ENCODE measurements at places on chromosomes 6 and 20.

- DNase-seq, result no peak
These were observed 99.2 kb downstream of the IRAK1BP1 start for GRCh38 chr6:78966542-78966941.

DNA sequence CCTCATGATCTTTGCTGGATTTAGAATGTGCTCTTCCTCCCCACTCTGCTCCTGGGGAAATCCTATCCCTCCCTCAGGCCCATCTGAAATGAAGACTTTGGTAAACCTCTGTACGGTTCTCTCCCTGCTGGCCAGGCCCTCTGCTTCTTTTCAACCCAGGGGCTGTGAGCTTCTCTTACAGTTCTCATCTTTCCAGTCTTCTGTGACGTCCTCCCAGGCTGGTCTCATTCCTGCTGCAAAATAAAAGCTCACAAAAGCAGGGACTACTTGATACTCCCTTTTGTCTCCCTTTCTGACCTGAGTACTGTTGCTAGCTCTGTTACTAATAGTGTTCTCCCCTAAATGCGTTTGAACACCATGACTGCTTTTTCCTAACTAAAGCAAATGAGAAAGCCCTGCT, 46.3 kb downstream of the UNC5CL start:
- no peak for DNase-seq

DNA sequence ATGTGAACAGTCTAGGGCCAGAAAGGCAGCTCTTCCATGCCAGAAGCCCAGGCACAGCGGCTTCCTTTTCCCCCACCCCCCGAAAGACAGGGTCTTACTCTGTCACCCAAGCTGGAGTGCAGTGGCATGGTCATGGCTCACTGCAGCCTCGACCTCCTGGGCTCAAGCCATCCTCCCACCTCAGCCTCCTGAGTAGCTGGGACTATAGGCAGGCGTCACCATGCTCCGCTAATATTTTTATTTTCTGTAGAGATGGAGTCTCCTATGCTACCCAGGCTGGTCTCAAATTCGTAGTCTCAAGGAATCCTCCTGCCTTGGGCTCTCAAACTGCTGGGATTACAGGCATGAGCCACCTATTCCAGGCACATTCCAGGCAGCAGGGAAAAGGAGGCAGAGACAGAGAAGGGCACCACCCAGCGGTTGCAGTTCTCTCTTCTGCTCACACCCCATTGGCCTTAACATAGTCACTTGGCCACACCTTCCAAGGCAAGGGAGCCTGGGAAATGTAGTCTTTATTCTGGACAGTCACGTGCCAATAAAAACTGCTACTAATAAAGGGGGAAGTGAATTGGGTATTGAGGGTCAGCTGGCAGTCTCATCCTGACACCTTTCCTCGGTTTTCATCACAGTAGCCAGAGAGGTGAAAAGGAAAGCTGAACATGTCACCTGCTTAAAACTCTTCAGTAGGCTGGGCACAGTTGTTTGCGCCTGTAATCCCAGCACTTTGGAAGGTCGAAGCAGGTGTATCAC, 205.9 kb downstream of the ZMYND8 start:
- peak; percentile 30 for DNase-seq

GRCh38 chr6:41723530-41724227, 11.7 kb downstream of the TFEB start:
- DNase-seq, result no peak

- DNase-seq, result no peak
These were observed 78.1 kb downstream of the MAP3K7 start for GRCh38 chr6:90508753-90509152.

DNA sequence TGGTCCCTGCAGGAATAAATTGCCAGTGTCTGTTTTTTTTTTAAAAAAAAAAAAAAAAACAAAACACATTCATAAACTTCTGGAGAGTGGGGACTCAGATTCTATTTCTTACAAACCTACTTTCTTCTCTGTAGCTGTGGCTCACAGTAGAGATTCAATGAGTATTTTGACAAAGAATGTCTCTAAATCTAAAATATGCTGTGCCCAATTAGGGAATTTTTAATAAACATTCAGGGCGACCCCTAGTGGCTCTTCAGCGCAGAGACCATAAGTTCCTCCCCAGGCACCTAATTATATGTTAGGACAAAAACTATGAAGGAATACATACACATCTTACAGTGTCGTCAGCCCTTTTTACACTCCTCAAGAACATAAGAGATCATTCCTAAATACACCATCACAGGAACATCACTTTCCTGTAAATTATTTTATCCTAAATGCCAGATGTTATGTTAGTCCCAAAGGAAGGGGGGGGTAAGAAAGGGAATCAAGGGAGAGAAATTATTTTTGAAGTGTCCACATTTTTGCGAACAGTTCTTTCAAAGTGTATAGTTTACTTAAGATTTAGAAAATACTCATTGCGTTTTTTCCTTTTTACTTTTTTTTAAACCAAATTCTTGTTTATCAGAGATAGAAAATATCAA, 21.8 kb upstream of the NAA20 start:
- DNase-seq, result no peak

DNA sequence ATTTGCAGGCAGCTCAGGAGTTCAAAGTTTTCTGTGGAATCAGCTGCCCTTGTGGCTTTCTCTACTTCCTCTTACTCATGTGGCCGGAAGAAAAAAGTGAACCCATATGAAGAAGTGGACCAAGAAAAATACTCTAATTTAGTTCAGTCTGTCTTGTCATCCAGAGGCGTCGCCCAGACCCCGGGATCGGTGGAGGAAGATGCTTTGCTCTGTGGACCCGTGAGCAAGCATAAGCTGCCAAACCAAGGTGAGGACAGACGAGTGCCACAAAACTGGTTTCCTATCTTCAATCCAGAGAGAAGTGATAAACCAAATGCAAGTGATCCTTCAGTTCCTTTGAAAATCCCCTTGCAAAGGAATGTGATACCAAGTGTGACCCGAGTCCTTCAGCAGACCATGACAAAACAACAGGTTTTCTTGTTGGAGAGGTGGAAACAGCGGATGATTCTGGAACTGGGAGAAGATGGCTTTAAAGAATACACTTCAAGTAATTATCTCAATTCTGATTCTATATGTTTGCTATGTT, 1.1 kb downstream of the MGME1 start:
- no peak for DNase-seq

DNA sequence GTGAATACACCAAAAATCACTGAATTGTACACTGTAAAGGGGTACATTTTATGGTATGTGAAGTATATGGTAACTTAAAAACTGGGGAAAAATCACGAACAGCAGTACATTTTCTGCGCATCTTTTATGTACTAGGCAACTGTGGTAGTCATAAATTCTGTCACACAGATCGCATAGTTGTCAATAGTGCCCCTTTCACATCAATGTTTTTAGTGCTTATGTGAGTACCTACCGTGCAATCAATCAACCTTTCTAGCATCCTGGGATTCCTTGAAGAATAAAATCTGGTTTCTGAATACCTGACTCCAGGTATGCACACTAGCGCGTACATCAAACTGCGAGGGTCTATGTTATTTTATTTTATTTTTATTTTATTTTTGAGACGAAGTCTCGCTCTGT, 637 bp upstream of the RPF2 start:
- DNase-seq, result no peak

- no peak for DNase-seq
These were observed 15.7 kb upstream of the HLA-C start for GRCh38 chr6:31287619-31288018.

GRCh38 chr6:166465671-166466087, 82.9 kb upstream of the MPC1 start:
- DNase-seq, result no peak

DNA sequence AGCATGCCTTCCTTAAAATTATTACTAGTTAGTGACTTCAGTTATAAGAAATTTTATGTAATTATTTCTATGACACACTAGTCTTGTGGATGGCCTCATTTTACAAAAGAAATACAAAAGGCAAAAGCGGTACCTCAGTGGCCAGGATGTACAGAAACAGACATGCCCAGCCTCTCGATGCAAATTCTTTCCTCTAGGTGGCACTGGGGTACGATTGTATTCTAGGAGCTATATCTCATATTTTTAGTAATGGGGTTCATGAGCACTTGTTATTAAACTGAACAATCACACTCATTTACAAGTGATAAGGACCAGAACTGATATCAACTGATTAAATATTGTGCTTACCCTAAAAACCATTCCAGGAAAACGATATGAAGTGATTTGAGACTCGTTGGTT, 59.8 kb downstream of the SOD2 start:
- DNase-seq, result no peak

Measured in NCI-H187 (cell line).